HS-27A (cell line): ENCODE measurements at places on chromosomes 1 and 21.

- DNase-seq, result no peak
These were observed 42.0 kb downstream of the TBCE start for GRCh38 chr1:235409042-235409820.

- DNase-seq, result no peak
These were observed 27.8 kb downstream of the SDC3 start for GRCh38 chr1:30880678-30881318.

GRCh38 chr21:36567216-36567885 lies 87.4 kb upstream of the CLDN14 start:
- no peak for DNase-seq

GRCh38 chr1:242811092-242811840 lies 286.8 kb upstream of the PLD5 start:
- DNase-seq, result no peak
